ENCODE measurements at places on chromosomes 13 and 19.

DNA sequence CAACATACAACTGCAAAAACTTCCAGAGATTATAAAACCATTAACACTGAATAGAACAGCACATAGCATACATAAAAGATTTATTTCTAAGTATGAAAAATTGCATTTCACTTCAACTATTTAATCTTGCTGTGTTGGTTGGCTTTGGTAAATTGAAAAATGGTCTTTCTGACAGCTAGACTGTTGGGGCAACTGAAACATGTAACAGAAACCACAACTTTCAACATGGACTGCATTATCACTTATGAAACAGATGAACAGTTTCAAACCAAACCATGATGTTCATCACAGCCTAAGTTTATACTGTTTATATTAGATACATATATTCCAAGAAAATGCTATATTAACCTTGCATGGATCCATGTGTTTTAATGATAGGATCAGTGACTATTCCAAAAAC, 324.1 kb upstream of the PCDH9 start:
- DNase-seq: no peak

- no peak for DNase-seq
Measured at GRCh38 chr13:34391076-34391475, 551.0 kb upstream of the NBEA start.

DNA sequence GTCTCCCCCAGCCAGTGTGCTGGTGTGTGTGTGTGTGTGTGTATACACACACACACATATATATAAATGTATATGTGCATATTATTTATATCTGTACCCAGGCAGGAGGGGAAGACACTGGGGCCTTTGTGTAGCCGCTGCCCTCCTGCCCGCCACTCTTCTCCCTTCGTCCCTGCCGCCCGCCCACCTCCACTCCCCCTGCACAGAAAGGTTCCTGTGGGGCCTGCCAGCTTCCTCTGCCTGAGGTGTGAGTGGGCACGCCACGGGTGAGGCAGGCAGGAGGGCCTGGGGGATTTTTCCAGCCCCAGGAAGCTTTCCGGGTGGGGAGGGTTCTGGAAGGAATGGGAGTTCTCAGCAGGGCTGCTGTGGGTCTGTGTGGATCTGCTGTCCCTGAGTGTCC, 6.9 kb downstream of the IRF2BP1 start:
- no peak for DNase-seq

GRCh38 chr19:7894612-7895309, 6.5 kb downstream of the LRRC8E start:
- no peak for DNase-seq

DNA sequence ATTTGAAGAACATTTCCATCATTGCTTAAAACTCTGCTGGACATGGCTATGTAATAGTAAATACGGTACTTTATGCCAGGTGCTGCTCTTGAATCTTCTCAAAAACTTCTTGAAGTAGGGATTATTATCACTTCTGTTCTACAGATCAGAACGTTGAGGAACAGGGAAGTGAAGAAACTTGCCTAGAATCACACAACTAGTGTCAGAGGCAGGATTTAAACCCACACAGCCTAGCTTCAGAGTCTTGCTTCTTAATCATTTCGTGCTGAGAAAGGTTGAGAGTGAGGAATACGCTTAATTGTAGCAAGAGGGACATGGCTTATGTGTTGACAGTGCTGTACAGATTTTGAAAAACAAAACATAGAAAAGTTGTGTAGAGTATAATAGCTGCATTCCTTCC, 13.5 kb downstream of the TM9SF2 start:
- DNase-seq: no peak

GRCh38 chr13:30305456-30305970, 1.8 kb downstream of the KATNAL1 start:
- no peak for DNase-seq

- DNase-seq: no peak
Measured at GRCh38 chr13:43664700-43665191, 122.0 kb downstream of the ENOX1 start.

DNA sequence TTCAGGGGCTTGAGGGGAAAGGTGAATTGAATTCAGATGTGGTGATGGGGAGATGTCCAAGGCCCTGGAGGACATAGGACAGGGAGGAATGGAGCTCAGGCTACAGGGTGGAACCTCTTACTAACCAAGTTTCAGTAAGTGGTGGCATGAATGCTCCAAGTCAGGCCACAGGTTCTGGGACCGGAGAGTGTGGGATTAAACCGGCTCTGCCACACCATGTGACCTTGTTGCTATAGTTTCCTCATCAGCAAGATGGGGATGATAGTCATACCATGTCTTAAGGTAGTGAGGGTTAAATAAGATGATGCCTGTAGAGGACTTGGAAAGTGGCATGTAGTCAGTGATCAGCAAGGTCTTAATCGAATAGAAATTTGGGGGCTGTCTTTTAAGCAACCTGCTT, 16.3 kb downstream of the GPR183 start:
- no peak for DNase-seq

DNA sequence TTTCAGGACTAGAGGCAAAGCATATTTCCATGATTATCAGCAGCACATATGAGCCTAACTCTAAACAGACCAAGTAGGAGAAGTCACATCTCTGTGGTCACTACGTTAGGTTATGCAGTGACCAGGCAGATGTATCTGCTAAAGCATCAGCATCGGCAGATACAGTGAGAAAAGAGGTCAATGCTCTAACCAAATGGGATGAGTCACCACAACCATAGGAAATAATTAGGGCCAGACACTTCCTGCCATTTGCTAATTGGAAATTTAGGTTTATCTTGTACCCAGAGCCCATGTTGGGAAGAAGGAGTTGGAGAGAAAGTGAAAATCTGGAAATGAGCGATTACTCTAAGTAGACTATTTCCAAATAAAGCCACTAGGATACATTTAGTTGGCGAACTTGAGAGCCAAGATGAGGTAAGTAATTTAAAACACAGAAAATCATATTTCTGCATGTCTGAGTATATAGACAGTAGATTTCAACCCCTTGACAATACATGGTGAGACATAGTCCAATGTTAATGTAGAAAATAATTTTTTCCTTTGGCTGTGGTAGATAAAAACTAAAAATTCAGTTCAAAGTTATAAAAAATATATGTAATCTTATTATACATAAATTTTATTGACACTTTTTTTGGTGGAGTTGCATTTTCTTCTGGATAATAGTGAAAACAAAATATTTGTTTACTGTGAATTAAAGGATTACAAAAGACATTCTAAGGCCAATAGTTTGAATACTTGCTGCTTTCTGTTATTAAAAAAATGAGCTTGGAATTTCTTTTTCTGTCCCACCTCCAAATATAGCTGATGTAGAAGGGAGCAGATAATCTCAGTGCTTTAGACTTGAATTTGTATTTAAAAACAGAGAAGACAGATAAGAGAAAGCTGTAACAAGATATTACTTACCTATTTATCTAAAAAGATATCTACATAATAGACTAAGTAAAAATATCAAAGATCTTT, 104.4 kb upstream of the CSNK1A1L start:
- no peak for DNase-seq

DNA sequence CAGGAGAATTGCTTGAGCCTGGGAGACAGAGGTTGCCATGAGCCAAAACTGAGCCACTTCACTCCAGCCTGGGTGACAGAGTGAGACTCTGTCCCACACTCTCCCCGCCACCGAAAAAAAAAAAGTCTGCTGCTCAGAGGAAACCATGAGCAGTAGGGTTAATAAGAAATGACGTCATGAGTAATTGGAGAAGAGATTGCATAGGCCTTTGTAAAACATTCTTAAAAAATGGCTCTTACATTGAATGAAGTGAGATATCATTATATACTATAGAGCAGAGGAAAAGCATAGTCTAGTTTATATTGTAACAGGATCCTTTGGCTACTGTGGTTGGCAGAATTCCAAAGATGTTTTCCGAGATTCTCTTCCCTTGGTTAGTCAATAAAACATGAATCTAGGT, 228.2 kb downstream of the PCDH20 start:
- DNase-seq: no peak

DNA sequence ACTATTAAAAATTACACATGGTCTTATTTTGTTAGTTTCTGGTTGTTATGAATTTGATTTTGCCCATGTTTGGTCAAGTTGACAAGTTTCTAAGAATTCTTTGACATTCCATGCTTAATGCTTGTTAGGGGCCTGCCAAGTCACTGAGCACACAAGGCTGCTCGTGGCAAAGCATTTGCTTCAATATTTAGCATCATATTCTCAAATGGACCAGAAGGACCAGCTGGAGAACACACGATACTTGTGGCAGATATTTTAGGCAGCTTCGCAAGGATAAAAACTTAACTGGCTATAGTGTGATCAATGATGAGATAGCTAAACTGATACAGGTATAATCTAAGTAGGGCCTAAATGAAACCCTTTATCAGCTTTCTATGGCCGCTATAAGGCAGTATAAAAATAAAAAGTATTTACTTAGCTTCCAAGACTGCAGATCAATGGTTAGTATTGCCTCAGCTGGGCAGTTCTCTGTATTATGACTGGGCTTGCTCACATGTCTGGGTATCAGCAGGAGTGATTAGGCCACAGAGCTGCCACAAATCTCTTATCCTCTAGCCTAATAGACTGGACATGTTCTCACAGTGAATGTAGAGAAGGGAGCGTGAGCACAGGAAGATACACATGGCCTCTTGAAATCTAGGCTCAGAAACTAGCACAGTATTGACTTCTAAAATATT, 155.9 kb upstream of the SPRY2 start:
- DNase-seq: no peak

GRCh38 chr13:71831716-71832115, 35.3 kb downstream of the DACH1 start:
- DNase-seq: no peak

DNA sequence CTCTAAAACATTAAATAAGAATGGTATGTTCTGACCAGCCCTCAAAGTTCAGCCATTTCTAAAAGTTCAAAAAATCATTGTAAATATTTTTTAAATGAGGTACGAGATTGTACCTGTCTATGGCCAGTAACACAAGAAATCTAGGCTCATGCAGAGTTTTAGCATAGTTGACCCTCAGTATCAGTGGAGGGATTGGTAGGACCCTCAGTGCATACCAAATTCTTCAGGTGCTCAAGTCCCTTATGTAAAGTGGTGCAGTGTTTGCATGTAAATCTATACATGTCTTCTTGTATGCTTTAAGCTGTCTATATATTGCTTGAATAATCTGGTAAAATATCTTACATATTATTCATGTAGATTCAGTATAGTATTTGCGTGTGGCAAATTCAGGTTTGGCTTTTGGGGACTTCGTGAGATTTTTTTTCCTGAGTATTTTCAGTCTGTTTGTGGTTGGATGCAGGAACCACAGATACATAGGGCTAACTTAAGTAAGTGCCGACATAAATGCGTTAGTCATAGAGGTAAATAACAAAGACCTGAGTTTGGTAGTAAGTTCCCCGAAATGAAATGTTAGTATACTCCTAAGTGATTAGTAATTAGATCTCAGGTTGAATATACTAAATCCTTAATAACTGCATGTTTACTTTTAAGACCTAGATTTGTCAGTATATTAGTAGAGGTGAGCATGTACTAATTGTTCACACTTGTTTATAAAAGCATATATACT, 7.8 kb downstream of the MIR17HG start:
- DNase-seq: no peak

DNA sequence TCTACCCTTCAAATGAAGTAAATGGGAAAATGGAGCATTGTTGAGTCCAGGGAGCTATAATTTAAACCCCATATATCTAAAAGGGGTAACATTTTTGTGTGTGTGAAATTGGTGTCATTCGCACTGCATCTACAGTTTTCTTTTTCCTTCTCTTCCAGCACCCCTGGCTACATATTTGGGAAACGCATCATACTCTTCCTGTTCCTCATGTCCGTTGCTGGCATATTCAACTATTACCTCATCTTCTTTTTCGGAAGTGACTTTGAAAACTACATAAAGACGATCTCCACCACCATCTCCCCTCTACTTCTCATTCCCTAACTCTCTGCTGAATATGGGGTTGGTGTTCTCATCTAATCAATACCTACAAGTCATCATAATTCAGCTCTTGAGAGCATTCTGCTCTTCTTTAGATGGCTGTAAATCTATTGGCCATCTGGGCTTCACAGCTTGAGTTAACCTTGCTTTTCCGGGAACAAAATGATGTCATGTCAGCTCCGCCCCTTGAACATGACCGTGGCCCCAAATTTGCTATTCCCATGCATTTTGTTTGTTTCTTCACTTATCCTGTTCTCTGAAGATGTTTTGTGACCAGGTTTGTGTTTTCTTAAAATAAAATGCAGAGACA, 28.6 kb downstream of the ALOX5AP start:
- DNase-seq: no peak

GRCh38 chr19:2645826-2646225, 56.7 kb downstream of the GNG7 start:
- no peak for DNase-seq

- DNase-seq: no peak
Measured at GRCh38 chr19:50513746-50514345, at the start of gene ASPDH. Gene ASPDH, minus strand, starts transcription at chr19:50513913. Its CDS starts 90 bp downstream, at chr19:50513823.
